ENCODE measurements at places on chromosomes 3 and 15.

DNA sequence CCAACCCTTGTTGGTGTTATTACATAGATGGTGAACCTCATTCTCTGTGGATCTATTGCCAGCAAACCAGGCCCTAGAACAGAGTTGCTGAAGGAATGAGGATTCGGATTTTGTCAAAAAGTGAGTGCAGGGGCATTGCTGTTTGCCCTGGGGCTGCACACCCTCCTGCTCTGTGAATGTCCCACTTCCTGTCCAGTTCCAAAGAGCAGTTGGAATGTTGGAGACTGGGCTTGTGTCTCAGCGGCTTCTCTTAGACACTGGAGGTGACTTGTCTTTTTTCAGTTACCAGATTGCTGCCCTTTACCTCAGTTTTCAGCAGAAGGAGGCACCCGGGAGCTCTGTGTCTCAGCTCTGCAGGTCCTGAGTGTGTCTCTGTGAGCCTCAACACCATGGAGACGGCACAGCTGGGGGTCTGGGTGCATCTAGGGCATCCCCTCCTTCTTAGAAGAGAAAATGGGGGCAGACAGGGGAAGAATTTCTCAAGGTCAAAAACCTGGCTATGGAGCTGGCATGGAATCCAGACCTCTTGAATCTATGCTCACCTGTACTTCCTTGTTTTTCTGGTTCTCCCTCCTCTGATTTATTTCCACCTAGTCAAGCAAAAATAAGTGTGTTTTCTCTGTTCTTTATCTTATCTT is 46.3 kb downstream of the LIMD1 start:
- no peak for DNase-seq

- no peak for DNase-seq
These were observed 43.4 kb upstream of the FILIP1L start for GRCh38 chr3:100157685-100158084.

DNA sequence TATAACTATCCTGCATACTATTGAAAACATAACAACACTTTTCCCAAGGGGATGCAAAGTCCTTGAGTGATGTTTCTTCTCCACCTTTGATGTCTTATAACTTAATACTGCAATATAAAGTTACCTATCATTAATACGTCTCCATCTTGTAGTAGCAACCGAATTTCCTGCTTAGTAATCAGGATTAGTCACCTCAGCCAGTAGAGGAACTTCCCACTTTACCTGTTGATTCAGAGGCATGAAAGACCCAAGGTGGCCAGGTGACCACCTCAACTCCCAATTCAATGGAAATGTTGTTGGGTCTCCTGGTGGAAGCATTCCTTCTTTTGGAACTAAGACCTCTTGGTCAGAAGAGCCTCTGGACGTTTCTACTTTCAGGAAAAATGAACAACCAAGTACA is 3.5 kb upstream of the TMCC1 start:
- no peak for DNase-seq

DNA sequence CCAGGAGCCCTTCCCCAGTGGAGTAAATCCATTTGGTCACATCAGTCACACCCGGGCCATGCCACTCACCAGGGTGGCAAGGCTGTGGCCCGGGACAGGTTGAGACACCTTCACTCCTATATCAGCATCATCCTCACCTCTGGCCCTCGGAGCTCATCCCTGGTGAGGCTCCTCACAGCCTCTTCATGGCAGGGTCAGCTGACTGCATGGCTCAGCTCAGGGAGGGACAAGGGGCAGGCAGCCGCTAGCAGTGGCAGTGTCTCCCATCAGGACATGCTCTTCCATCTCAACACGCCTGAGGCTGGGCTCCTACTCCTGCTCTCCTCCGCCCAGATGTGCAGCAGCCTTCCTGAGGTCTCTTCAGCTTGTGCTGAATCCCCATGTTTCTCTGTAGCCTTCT is 26.4 kb upstream of the PARL start:
- no peak for DNase-seq

DNA sequence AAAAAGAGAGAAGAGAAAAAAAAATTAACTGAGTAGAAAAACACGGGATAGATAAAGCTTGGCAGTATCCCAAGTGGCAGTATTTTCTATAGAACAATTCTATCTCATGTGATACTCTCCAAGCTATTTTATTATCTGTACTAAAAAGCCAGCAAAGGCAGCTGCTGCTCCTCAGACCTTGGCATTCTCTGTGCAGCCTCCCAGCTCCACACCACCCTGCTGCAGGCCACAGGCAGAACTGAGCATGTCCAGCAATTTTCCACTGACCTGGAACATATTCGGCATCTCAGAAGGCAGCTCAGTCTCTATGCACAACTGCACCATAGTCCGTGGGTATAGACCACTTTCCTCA is 1161.4 kb downstream of the IGSF11 start:
- DNase-seq, result no peak

- DNase-seq, result no peak
These were observed 142.4 kb downstream of the TIGIT start for GRCh38 chr3:114436182-114436581.

Measured in activated CD8-positive, alpha-beta memory T cell treated with anti-CD3 and anti-CD28 coated beads for 4 hours (primary cell).